AG09319 (cell line): ENCODE measurements at places on chromosomes 5 and 9.

DNA sequence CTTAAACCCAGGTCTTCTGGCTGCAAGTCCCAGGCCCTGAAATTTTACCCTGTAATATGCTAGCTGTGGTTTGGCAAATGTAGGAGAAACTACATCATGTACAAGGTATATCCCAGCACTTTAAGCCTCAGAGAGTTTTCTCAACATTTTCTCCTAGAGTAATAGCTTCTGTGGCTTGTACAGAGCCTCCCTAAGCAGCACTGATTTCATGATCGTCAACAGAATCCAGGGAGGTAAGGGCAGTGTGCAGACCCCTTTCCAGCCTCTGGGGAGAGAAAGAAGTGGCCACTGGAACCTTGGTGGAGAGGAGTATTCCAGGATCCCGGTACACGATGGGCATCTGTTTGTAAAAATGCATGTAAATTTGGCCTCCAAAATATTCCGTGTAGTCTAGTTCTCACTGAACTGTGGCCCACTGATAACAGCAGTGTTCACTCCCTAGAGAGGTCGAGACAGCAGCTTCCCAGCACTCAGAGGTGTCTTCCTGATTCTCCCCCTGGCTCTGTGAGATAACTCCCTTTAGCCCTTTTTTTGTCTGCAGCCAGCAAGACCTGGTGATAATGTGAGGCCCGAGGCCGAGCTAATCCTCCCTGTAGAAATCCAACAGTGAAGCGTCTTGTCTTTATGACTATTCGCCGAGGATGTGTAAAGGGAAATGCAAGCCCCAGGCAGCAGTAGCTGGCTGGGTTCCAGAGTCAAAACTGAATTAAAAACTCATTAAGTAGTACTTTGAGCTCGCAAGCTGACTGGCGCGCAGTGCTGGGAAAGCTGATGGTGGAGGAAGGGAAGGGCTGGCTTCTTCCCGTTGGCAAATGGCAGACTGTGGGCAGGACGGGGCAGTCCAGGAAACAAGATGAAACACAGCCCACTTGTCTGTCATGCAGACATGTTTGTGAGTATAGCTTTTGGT, 59.0 kb downstream of the MAP1B start:
- DNase-seq = no peak

GRCh38 chr5:22908586-22908985, 55.4 kb upstream of the CDH12 start:
- no peak for DNase-seq

DNA sequence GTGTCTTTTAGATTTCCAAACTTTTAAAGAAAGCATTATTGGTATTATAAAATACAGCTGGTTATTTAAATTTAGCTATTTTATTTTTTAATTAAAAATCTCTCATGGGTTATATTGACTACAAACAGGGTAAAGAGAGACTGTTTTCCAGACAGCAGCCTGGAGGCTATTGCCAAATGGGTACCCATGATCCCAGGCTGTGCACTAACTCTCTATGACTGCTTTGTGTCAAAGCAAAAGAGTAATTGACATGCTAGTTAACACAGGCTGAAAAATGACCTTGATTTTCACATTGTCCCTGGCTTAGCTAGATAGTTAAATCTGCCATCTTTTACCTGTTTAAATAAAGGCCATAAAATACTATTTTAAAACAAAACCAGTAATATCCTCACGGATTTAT, 589.7 kb downstream of the ANXA1 start:
- no peak for DNase-seq

DNA sequence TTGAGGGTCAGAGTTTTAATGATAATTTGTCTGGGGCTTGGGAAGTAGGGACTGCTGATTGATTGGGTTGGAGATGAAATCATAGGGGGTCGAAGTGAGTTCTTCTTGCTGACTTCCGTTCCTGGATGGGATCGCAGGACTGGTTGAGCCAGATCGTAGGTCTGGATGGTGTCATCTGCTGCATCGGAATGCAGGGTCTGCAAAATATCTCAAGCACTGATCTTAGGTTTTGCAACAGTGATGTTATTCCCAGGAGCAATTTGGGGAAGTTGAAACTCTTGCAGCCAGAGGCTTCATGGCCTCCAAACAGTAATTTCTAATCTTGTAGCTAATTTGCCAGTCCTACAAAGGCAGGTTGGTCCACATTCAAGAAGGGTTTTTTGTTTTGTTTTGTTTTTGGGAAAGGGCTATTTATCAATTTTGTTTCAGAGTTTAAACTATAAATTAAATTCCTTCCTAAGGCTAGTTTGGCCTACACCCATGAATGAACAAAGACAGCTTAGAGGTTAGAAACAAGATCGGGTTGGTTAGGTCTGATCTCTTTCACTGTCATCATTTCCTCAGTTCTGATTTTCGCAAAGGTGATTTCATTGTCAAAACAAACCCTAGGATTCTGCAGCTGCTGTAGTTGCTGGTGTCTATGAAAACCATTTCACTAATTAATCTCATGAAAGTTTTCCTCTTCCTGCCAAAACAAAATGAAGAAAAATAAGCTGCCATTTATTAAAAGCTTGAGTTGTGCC, 388.0 kb downstream of the TMEM232 start:
- no peak for DNase-seq

DNA sequence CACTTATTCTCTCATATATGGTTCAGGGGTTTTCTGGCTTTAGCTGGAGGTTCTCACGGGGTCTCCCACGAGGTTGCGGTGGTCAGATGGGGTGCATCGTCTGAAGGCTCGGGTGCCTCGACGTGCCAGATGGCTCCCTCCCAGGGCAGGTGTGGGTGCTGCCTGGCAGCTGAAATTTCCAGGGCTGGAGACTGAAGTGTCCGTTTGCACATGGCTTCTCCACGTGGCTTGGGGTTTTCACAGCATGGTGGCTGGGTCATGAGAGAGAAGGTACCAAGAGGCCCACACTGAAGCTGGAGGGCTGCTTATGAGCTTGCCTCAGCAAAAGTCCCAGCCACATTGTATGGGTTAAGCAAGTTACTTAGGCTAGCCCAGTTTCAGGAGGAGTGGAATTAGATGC, 218.6 kb downstream of the AGTPBP1 start:
- DNase-seq = no peak

GRCh38 chr9:95048225-95049087, 269.1 kb downstream of the FANCC start:
- DNase-seq = no peak

DNA sequence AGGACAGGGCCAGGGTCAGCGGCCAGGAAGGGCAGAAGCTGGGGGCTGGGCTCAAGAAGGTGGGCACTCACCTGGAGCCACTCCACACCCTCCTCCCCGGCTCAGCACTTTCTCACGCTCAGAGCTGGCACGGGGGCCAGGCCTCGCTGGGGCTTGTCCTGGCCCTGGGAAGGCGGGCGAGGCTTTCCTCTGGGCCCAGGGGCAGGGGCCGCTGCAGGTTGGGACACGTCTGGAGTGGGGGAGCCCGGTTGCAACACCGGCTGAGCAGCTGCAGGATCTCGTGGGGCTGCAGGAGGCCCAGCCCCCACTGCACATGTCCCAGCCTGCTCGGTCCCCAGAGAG, 38.9 kb upstream of the EGFL7 start:
- no peak for DNase-seq

GRCh38 chr5:118806571-118806970, 181.8 kb downstream of the DTWD2 start:
- no peak for DNase-seq
